CD14-positive monocyte (primary cell): ENCODE measurements at places on chromosomes 7 and 10.

GRCh38 chr7:128422842-128423241 lies 13.1 kb upstream of the IMPDH1 start:
- DNase-seq = no peak
- H3K4me1 ChIP-seq = peaks cover 53% of the 10 kb centered on the region

DNA sequence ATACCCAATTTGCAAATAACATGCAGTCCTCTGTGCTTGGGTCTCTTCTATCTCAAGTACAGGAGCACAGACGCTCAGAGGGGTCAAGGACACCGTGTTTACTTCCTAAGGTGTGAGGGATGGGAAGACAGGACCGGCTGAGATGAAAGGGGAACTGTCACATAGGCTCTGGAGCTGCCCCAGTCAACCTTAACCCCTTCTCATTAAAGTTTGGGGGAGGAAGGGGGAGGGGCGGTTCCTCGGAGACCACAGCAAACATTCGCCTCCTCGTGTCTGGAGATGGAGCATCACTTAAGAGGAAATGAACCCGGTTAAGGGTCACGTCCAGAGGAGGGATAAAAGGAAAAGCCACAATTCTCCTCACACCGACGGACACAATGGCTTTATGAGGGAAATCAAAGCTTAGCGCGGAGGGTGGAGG lies 1.1 kb downstream of the SH3PXD2A start:
- H3K27ac ChIP-seq = no peak overlapping the region
- DNase-seq = no peak
- peaks cover 57% of the 10 kb centered on the region for H3K4me1 ChIP-seq
- peaks cover 28% of the 10 kb centered on the region for H3K27me3 ChIP-seq

GRCh38 chr10:20963056-20963455 lies 65.9 kb upstream of the NEBL start:
- no peak overlapping the region for H3K4me3 ChIP-seq
- no peak for DNase-seq
- H3K36me3 ChIP-seq = no peaks in the 10 kb centered on the region
- H3K27me3 ChIP-seq = no peaks in the 10 kb centered on the region

GRCh38 chr10:7756360-7756992 lies 31.3 kb downstream of the KIN start:
- peaks cover 91% of the 10 kb centered on the region for H3K36me3 ChIP-seq
- H3K27ac ChIP-seq = no peak overlapping the region
- no peak overlapping the region for H3K4me3 ChIP-seq
- H3K4me1 ChIP-seq = no peaks in the 10 kb centered on the region

DNA sequence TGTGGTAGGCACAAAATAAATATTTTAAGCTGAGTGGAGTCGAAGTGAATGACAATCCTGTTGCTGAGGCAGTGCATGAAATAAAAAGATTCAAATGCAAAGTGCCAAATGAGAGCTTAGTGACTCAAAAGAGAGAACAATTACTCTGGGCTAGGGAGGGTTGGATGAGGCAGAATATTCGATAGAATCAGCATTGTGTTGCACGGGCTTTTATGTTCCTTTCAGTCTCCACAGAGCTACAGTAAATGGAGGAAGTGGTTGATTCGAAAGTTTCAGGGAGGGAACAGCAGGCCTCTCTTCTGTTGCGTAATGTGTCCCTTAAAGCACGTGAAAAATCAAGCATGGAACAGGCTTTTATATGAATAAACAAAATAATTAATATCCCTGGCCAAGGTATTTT lies 599.3 kb upstream of the CELF2 start:
- H3K27ac ChIP-seq = no peak overlapping the region
- no peak overlapping the region for H3K4me3 ChIP-seq
- H3K4me1 ChIP-seq = peaks cover 32% of the 10 kb centered on the region
- no peaks in the 10 kb centered on the region for H3K36me3 ChIP-seq
- DNase-seq = peak; percentile 13
- H3K27me3 ChIP-seq = no peaks in the 10 kb centered on the region

DNA sequence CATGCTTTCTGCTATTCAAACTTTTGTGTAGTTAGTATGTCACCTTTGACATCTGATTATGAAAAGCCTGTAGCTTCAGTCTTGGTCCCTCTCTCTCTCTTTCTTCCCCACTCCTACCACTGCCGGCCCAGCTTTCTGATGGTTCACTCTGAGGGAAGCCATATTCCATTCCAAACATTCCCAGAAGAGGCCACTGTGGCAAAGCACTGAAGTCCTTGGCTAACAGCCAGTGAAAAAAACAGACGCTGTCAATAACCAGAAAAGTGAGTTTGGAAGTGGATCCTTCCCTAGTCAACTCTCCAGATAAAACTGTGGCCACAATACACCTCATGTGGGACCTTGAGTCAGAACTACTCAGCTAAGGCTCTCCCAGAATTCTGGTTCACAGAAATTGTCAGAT lies 950.7 kb upstream of the PHF14 start:
- H3K4me3 ChIP-seq = no peak overlapping the region
- H3K4me1 ChIP-seq = no peaks in the 10 kb centered on the region
- DNase-seq = no peak
- H3K36me3 ChIP-seq = no peaks in the 10 kb centered on the region

- H3K4me1 ChIP-seq = no peaks in the 10 kb centered on the region
- DNase-seq = no peak
- H3K36me3 ChIP-seq = no peaks in the 10 kb centered on the region
- no peak overlapping the region for H3K4me3 ChIP-seq
- no peaks in the 10 kb centered on the region for H3K27me3 ChIP-seq
- no peak overlapping the region for H3K27ac ChIP-seq
Observed at GRCh38 chr7:22654831-22655230, 72.2 kb upstream of the IL6 start.

DNA sequence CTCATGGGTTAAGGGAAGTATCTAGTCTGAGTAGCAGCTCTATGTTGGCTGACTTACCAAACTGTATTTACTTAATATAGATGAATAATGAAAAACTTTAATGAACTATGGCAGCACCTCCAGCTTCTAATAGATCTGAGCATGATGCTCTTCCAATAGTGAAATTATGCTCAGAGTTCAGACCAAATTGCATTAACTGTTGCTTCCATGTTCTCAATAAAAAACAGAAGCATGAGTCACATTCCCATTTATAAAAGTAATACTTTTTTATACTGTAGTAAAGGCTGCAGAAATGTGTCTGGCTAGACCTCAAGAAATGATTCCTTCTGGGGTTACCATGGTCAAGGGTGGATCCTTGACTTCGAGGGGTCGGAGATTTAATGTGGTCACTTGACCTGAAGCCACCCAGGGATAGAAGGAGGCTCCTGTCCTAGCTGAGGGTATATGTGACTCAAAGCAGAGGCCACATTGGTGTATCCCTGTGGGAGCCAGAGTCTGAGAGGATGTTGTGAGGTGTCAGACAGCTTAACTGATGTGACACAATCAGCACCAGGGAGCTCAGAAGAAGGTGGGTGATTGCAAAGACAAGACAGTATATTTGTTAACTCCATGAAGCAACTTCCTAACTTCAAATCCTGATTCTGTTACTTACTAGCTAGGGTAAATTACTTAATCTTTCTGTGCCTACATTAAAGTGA lies 19.8 kb upstream of the PLCE1 start:
- no peaks in the 10 kb centered on the region for H3K36me3 ChIP-seq
- no peaks in the 10 kb centered on the region for H3K27me3 ChIP-seq
- no peak overlapping the region for H3K27ac ChIP-seq
- no peak for DNase-seq
- H3K4me3 ChIP-seq = no peak overlapping the region

- no peaks in the 10 kb centered on the region for H3K27me3 ChIP-seq
- H3K4me1 ChIP-seq = no peaks in the 10 kb centered on the region
- H3K4me3 ChIP-seq = no peak overlapping the region
Observed at GRCh38 chr7:4288791-4289394, 393.2 kb upstream of the FOXK1 start.

DNA sequence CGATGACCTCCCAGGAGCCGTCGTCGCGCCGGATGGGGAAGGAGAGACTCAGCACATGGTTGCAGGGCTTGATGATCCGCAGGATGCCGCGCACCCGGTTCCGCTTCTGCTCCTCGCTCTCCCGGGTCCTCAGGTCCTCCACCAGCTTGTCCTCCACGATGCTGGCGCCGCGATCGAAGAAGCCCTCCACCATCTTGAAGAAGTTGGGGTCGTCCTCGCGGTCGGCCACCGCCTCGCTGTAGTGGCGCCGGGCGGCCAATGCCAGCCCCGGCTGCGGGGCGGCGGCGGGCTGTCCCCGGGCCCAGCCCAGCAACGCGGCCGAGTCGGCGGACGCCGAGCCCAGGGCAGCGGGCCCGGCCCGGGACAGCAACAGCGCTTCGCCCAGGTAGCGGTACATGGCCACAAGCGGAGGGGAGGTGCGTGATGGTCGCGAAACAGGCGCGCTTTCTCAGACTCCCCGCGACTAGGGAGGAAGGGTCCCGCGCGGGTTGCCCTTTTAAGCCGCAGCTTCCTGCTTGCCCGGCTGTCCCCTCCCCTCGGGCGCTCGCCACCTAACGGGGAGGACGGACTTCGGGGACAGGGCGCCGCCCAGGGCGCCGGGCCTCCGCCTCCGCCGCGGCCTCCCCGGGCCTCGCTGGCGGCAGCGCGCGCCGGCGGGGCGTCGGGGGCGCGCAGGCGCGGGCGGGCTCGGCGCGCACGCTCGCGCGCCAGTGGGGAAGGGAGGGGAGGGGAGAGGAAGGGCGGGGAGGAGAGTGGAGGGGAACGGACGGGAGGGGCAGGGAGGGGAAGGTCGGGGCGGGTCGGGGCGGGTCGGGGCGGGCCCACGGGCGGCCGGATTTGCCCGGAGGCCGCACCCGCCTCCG lies at the start of the genes GLUD1 and SHLD2:
GLUD1 (minus strand) TSS at position 471 of the 863 bp plus-strand sequence; CDS start at position 397, 74 bp downstream.
SHLD2 (plus strand) TSS at position 834 of the 863 bp plus-strand sequence. CDS start 56,149 bp downstream, outside the sequence.
- no peaks in the 10 kb centered on the region for H3K27me3 ChIP-seq
- H3K4me3 ChIP-seq = peak within 1 kb of the TSS; percentile 61
- DNase-seq = peak; percentile 81
- H3K36me3 ChIP-seq = peaks cover 5% of the 10 kb centered on the region
- peak within 1 kb of the TSS; percentile 94 for H3K27ac ChIP-seq
- H3K4me1 ChIP-seq = peaks cover 48% of the 10 kb centered on the region

GRCh38 chr10:26199841-26200240 lies 16.7 kb upstream of the GAD2 start:
- H3K27me3 ChIP-seq = peaks cover 8% of the 10 kb centered on the region
- H3K4me1 ChIP-seq = no peaks in the 10 kb centered on the region
- no peak for DNase-seq
- H3K36me3 ChIP-seq = no peaks in the 10 kb centered on the region

DNA sequence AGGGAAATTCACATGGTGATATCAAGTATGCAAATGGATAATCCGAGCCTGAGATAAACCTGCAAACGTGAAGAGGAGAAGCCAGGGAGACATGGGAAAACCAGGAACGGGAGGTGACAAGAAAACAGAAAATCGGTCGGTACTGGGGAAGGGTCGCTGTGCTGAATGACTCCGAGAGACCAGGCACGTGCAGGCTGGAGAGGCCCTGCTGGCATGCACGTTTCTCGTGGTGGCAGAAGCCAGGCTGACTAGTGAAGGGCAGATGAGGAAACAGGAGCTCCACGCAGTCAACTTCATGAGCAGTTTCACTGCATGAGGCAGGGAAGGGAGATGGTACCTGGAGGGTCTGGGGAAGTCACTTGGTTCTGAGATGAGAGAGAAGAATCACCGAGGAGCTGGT lies 48.3 kb downstream of the KIAA1549 start:
- H3K27me3 ChIP-seq = no peaks in the 10 kb centered on the region
- no peak overlapping the region for H3K4me3 ChIP-seq
- no peaks in the 10 kb centered on the region for H3K4me1 ChIP-seq
- no peak overlapping the region for H3K27ac ChIP-seq

DNA sequence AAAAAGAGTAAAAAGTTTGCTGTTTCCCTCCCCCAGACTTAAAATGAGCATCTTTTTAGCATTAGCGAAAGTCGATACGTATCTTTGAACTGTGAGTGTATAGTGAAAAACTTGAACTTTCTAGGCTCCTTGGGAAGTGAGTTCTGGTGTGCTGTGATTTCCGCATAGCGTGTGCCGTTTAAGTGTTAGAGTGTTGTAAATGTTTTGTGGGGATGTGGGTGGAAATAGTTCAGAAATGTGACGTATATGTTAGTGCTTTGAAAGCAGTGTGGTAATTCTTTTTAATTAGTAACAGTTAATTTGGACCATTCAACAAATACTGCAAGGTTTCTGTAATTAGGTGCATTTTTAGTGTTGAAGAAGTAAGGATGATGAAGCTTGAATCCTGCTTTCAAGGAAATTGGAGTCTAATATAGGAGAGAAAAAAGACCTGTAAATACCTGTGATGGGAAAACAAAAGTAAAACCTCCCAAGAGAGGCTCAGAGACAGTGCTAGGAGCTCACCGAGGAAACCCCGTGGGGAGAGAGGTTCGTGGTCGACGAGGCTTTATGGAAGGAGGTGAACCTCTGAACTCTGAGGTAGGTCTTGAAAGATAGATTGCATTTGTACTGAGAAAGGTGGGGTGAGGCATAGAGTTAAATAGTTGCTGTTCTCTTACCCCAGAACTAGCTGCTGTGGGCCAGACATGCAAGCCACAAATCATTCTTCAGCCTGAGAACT lies 40.8 kb downstream of the RBM33 start:
- peaks cover 49% of the 10 kb centered on the region for H3K36me3 ChIP-seq
- no peak for DNase-seq
- H3K4me3 ChIP-seq = no peak overlapping the region
- H3K27me3 ChIP-seq = no peaks in the 10 kb centered on the region
- H3K4me1 ChIP-seq = no peaks in the 10 kb centered on the region
- no peak overlapping the region for H3K27ac ChIP-seq

DNA sequence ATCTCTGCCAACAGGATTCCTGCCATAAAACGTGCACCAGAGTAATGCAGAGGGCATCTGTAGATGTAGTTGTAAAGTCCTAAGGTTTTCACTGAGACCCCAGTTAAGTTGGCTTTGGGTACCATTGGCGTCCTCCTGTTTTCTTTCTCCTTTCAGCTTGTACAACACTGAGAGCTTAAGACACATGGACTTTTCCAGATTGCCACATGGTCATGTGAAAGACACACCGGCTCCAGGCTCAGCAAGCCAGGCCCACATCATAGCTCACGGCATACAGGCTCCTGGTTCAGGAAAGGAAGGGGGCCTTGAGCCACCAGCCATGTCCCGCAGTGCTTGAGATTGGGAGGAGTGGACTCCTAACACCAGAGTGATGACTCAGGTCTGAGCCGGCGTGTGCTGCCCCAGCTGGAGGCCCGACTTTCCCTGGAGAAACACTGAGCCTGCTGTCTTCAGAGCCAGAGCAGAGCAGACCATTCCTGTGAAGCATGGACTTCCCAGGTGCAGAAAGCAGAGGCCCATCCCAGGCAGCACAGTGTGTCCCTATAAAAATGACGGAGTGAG lies 252.7 kb downstream of the PRPF18 start:
- no peaks in the 10 kb centered on the region for H3K36me3 ChIP-seq
- no peaks in the 10 kb centered on the region for H3K27me3 ChIP-seq
- no peak for DNase-seq
- H3K27ac ChIP-seq = no peak overlapping the region
- no peak overlapping the region for H3K4me3 ChIP-seq

- H3K36me3 ChIP-seq = no peaks in the 10 kb centered on the region
- no peak overlapping the region for H3K4me3 ChIP-seq
- no peaks in the 10 kb centered on the region for H3K4me1 ChIP-seq
- no peaks in the 10 kb centered on the region for H3K27me3 ChIP-seq
- no peak overlapping the region for H3K27ac ChIP-seq
Observed at GRCh38 chr10:77936697-77937567, 10.4 kb upstream of the DLG5 start.

DNA sequence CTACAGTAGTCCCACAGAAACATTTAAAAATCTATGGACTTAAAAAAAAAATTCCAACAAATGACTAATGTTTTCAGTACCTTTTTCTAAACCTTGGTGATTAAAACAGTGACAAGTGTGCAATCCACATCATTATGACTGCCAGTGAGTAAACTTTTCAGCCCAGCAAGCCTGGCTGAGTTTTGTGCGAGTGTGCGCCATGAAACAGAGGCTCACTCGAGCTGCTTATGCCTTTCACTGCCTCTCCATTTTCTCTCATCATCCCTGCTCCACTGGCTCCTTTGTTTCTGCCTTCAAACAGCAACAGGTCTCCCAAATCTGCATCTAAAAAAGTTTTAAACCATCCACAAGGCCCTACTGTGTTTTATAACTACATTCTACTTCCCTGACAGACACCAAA lies 105.8 kb downstream of the USP6NL start:
- H3K4me3 ChIP-seq = no peak overlapping the region
- H3K27ac ChIP-seq = no peak overlapping the region
- H3K27me3 ChIP-seq = no peaks in the 10 kb centered on the region
- DNase-seq = no peak
